ENCODE measurements at places on chromosomes 11 and 22.

GRCh38 chr11:63142459-63142858, 1.6 kb downstream of the SLC22A24 start:
- no peak for DNase-seq

DNA sequence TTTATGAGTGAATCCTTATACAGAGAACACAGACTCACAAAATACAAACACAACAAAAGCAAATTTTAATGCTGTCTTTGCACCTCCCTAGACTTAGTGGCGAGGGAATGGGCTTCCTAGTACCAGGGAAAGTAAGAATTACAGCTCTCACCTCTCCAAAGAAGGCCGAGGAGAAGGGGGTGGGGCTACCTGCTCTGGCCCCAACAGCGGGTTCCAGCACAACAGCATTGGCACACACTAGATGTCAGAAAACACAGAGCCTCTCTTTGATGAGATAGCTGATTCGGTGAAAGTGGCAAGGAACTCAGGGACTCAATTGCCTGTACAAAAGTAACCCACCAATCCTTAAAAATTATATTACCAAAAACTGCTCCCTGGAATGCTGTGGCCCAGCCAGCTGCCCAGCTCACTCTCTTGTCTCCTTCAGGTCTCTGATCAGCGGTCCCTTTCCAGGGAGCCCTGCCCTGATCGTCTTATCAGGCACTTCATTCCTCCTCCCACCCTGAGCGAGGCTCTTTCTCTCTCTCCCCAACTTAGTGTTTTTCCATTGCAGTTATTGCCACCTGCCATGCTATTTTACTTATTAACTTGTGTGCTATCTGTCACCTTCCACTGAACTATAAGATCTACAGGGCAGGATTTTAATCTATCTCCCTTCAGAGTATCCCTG, 30.7 kb downstream of the SPON1 start:
- no peak for DNase-seq

- no peak for DNase-seq
Measured at GRCh38 chr22:18013947-18014346, 10.4 kb downstream of the MICAL3 start.

DNA sequence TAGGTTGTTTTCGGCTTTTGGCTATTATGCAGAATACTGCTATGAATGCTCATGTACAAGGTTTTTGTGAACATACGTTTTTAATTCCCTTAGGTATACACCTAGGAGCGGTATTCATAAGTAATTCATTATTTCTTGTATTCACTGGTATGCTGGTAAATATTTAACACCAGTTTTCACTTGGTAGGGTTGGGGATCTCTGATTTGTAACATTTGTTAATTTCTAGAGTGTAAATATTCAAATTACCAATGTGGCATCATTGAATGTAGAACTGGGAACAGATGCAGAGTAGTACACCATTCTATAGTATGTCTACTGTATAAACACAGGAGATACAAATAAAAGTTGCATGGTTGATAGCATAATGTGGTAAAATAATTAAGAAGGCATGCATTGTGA, 16.3 kb downstream of the GVQW3 start:
- DNase-seq = no peak

DNA sequence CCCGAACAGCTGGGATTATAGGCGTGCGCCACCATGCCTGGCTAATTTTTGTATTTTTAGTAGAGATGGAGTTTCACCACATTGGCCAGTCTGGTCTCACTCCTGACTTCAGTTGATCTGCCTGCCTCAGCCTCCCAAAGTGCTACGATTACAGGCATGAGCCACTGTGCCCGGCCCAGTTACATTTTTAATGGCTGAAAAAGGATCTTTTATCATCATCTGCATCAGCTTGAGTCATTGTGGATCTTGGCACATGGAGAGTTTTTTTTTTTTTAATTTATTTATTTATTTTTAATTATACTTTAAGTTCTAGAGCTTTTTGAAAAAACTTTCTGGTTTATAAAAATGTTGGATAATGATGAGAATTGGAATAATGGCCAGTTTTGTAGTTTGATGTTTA, 8.6 kb downstream of the IGHMBP2 start:
- DNase-seq = no peak
